Bronchial epithelial cell (primary cell): ENCODE measurements at places on chromosomes 6 and 20. TPM values are rescaled to one million over a fixed set of nuclear protein-coding genes. Genes with fewer than 3 reads are reported as not detected.
A peak's percentile ranks its signal among the peaks of the same experiment; 100 is the strongest.

Gene DEFB119
- total RNA-seq, result not detected in 2 replicates

- peak; percentile 10 for DNase-seq
These were observed 17.4 kb downstream of the TBC1D20 start for GRCh38 chr20:444862-445426.

Gene TJAP1
- total RNA-seq, result 6.1 and 6.6 TPM in 2 replicates

- no peak for DNase-seq
These were observed 291.1 kb downstream of the DHX35 start for GRCh38 chr20:39253051-39253755.
